ENCODE measurements at places on chromosomes 7 and 10.

- no peak for DNase-seq
Measured at GRCh38 chr10:107280293-107280692, 115.8 kb upstream of the SORCS1 start.

GRCh38 chr10:129334266-129334665, 132.8 kb upstream of the MGMT start:
- no peak for DNase-seq

DNA sequence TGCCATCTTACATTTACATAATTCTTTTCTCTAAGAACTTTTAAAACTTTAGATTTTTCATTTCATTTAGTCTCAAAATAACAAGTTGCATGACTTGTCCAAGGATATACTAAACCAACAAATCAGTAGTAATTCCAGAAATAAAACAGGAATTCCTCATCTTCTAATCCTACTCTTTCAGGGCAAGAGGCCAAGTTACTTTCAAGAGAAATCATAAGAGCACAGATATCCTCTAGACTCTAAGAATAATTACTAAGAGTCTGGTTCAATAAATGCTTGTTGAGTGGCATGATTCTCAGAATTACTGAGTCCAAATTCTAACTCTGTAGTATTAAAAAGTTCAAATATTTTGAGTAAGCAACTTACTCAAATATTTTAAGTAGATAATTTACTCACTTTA, 12.9 kb downstream of the PDZD8 start:
- no peak for DNase-seq

- DNase-seq, result peak; percentile 80
Measured at GRCh38 chr7:124784879-124785818, 19.6 kb upstream of the GPR37 start.

DNA sequence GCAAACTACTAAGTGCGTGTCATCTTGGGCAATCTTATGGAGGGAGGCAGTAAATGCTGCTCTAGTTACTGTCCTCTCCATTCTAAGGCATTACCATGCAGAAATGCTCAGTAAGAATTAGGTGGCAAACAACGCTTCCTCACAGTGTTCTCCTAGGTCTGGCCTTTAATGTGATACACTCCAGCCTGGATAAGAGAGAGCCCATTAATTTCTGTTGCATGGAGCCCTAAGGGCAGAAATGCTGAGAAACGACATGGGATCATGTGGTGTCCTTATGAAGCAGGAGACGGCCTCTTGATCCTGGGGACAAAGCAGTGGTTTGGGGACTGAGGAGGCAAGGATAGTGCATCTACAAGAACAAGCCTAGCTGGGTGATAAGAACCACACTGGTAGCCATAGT, 44.0 kb downstream of the SLC25A13 start:
- no peak for DNase-seq

DNA sequence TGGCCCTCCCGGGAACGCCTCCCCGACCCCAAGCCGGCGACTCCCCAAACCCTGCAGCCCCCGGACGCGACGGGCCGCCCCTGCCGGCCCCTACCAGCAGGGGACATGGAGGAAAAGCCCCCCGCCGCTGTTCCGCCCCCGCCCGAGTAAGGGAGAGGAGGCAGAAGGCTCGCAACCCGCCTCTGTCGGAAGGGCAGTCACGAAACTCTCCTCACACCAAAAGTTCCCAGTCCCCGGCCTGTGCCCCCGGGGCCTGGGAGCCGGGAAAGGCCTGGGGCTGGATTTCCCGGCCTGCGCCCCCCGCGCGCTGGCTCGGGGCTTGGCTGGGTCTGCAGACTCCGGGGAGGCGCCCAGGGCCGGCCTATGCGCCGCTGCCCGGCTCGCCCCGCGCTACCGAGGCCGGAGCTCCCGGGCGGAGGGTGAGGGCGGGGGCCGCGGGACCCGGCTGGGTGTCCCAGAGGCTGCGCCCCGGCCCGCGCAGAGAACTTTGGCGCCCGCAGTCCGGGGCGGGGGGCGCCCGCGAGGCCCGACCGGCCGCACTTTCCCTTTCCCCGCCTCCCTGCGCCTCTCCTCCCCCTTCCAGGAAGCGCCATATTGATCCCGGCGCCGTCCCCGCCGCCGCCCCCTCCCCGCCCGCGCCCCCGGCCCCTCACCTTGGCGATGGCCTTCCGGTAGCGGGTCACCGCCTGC, 728 bp downstream of the PARD3 start:
- DNase-seq, result peak; percentile 80

DNA sequence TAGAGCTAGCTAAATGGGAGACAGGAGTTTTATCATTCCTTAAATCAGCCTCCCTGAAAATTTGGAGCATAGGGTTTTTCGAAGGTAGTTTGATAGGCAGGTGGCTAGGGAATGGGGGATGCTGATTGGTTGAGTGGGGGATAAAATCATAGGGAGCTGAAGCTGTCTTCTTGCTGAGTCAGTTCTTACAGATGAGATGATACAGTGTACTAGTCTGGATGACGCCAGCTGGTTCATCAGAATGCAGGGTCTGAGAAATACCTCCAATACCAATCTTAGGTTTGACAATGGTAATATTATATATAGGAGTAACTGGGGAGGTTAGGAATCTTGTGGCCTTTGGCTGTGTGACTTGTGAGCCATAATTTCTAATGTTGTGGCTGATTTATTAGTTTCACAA, 271.2 kb downstream of the SUGCT start:
- no peak for DNase-seq

GRCh38 chr7:28078036-28078901, 102.3 kb downstream of the JAZF1 start:
- peak; percentile 62 for DNase-seq

- no peak for DNase-seq
Measured at GRCh38 chr7:94418851-94419250, 24.2 kb downstream of the COL1A2 start.

GRCh38 chr7:123314886-123315285, 115.1 kb upstream of the SLC13A1 start:
- no peak for DNase-seq

GRCh38 chr10:29767968-29768367, 133.2 kb upstream of the SVIL start:
- no peak for DNase-seq

GRCh38 chr10:34235164-34235832, 579.8 kb downstream of the PARD3 start:
- peak; percentile 15 for DNase-seq

DNA sequence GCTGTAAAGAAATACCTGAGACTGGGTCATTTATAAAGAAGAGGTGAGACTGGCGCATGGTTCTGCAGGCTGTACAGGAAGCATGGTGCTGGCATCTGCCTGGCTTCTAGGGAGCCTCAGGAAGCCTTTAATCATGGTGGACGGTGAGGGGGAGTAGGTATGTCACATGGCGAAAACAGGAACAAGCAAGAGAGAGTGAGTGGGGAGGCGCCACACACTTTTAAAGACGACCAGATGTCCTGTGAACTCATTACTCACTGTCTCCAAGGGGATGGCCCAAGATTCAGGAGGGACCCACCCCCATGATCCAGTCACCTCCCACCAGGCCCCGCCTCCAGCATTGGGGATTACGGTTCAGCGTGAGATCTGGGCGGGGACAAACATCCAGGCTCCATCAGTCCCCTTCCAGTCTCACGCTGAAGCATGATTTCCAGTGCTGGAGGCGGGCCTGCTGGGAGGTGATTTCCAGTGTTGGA, 3.2 kb downstream of the ZNF316 start:
- DNase-seq, result peak; percentile 88

DNA sequence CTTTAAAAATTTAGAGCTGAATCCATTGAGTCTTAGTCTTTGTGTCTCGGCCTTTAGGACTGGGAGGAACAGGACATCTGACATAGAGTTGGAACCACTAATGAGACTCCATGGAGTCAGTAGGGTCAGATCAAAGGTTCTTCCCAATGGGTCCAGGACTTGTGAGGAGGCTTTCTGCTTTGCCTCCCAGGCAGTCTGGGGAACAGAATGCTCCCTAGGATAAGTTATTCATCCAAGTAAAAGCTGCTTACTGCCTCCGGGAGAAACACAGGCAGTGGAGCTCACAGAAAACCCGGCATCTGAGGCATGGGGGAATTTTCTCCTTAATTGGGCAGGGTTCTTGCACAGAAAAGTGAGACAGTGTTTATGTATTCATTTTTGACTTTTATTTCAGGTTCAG, 216.4 kb downstream of the SEC23IP start:
- no peak for DNase-seq

DNA sequence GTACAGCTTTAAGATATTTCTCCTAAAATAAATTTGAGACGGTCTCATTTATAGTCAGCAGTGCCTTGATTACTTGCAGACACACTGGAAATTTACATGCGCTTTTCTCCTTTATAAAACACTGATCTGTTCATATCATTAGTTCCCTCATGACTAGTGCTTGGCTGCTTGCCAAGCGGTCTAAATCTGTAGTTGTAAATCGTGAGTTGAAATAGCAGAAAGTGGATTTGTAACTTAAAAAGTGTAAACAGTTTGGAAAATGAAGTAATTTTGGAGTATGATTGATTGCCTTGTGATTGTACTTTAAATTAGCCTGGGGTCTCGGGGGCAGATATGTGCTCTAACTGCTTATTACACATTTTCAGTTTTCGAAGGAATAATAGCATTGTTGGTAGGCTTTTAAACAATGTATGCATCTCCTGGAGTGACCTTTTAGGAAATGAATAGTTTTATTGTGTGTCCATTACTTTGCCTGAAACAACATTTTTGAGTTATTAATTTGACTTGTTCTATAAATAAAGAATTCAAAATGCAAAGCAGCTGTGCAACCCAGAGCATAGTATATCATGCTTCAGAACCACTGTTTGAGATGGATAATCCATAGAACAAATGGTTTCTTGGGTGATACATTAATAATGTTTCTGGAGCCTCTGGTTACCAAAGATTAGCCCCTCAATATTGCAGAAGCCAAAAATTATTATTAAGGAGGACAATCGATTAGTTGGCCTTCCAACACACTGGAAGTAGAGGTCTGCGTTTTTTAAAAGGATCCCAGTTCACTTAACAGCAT, 73.3 kb downstream of the ARID5B start:
- DNase-seq, result no peak

GRCh38 chr7:1224086-1224716, 8.5 kb upstream of the UNCX start:
- peak; percentile 71 for DNase-seq

DNA sequence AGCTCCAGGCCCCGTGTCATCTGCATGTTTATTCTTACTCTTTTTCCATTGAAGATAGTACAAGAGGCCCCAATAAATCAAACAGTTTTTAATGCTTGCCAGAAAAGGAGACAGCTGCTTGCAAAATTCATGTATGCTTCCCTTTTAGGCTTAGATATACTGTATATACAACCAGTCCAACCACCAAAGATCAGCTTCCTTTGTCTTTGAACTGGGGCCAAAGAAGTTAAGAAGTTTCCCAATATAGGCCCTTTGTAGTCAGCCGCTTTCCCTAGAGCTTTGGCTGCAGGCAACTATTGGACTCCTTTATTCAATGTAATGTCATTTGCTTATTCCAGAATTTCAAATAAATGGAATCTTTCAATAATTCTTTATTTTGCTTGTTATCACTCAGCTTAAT, 1395.0 kb downstream of the GATA3 start:
- no peak for DNase-seq

GRCh38 chr7:103679151-103680132, 233.4 kb upstream of the SLC26A5 start:
- no peak for DNase-seq

DNA sequence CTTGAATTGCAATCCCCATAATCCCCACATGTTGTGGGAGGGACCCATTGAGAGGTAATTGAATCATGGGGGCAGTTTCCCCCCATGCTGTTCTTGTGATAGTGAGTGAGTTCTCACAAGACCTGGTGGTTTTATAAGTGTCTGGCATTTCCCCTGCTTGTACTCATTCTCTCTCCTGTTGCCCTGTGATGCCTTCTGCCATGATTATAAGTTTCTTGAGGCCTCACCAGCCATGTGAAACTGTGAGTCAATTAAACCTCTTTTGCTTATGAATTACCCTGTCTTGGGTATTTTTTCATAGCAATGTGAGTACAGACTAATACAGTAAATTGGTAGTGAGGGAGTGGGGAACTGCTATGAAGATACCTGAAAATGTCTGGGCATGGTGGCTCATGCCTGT, 65.0 kb downstream of the ANKRD7 start:
- no peak for DNase-seq

GRCh38 chr10:112698818-112699164, 251.3 kb upstream of the TCF7L2 start:
- DNase-seq, result no peak

DNA sequence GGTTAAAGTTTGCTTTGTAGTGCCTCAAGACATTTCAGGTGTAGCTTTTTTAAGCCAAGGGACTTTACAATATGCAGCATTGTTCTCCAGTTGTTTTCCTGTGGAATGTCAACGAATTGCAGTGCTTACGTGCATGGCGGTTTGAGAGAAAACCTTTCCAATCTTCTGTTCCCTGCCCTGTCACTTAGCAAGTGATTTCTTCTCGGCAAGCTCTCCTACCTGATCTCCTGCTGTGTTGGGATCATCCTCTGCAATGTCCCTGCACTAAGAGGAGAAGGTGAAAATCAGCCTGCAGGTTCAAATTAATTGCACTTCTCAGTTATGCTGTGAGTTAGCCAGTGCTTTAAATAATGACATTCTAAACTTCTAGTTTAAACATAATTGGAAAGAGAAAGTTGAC, 197.6 kb upstream of the FZD1 start:
- DNase-seq, result peak; percentile 62

DNA sequence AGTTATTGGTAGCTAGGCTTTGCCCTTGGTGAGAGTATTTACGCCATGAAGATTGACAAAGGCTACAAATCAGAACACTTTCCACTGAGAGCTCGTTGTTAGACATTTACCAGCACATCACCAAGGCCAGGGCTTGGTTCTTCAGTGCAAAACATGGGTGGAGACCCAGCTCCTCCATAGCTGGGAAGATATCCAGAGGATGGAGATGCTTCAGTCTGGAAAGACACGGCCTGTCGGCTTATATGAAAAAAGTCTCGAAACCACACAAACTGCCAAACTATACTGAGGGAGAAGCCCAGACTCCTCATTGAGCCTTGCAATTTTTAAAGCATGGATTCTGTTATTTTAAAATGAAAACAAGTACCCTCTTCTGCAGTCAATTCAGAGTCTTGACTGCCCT, 83.4 kb upstream of the ANLN start:
- no peak for DNase-seq

DNA sequence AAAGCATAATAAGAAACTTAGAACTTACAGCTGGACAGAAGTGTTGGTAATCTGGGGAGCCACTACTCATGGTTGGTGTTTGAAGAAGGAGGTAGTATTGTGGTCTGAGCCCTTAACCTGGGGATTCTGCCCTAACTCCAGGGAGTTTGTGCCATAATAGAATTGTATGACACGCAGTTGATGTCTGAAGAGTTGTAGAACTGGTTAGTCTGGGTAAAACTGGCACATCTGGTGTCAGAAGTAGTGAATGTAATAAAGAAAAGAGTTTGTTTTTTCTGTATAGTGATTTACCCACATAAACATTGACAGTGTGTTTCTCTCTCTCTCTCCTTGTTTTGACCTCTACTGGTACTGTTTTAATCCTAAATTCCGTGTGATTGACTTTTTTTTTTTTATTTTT, 448.1 kb upstream of the SEMA3D start:
- DNase-seq, result no peak

GRCh38 chr7:158588878-158589442, 1.3 kb upstream of the PTPRN2 start:
- no peak for DNase-seq
